ENCODE measurements at places on chromosomes 4 and X.

DNA sequence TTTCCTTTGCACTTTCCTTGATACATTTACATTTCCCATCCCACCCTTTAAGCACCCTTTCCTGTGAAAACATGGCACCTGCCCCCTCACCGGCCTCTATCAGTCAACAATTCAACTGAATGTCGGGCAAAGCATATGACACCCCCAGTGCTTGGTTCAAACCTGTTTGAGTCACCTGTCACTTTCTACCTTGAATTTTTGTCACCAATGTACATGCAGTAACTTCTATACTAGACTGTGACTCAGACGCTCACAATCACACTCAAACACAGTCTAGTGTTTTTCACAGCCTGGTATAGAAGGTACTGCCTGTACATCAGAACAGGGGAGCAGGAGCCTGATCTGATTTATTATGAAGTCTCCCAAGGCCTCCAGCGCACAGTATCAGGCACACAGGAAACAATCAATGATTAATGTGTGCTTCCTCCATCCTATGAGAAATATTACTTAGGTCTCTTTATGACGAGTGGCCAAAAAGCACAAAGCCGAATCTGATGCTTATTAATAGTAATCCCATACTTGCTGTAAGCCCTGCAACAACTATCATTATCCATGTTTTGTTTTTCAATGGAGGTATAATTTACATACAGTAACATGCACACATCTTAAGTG is 49.2 kb upstream of the FAM9C start:
- no peak for DNase-seq

GRCh38 chr4:139458999-139459398 is 5.1 kb downstream of the RAB33B start:
- no peak for DNase-seq

DNA sequence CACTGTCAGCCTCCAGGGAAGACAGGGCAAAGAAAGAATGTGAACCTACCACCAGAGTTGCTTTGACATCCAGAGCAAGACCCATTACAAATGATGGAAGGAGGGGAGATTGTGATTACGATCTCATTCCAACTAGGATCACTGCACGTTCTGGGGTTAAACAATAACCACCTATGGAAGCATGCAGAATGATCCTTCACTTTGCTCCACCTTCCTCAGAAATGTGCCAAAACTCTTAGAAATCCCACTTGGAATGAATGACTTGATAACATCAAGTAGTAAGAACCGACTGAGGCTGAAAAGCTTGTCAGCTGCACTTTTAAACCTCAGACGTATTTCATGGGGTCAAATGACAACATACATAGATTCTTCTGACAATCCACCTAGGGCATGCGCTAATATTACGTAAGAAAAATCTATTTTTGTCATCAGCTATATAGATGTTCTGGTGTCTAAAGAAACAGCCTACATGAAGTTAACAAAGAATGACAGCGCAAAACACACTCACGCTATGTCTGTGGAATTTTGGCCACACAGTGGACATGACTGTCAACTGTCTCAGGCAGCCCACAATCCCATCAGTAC is 3.5 kb upstream of the STS start:
- DNase-seq, result no peak

GRCh38 chrX:150805736-150806135 is 92.7 kb downstream of the CD99L2 start:
- DNase-seq, result no peak

DNA sequence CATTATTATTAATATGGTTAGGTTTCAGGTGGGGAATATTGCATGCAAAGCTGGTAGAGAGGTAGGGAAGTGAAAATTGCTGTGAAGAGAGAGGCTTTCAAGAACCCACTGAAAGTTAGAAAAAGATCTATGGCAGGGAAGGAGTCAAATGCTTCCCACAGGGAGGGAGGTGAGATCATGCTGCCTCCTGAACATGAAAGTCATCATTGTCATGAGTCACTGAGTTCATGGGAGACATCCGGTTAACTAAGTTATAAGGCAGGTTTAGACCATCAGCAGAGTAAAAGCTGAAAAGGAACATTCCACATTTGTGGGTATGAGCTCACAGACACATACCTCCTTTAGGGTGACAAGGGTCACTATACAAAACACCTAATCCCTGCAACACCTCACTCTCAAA is 16.2 kb downstream of the GATB start:
- no peak for DNase-seq

- DNase-seq, result no peak
Observed at GRCh38 chr4:14167876-14168510, 540.5 kb upstream of the BOD1L1 start.

DNA sequence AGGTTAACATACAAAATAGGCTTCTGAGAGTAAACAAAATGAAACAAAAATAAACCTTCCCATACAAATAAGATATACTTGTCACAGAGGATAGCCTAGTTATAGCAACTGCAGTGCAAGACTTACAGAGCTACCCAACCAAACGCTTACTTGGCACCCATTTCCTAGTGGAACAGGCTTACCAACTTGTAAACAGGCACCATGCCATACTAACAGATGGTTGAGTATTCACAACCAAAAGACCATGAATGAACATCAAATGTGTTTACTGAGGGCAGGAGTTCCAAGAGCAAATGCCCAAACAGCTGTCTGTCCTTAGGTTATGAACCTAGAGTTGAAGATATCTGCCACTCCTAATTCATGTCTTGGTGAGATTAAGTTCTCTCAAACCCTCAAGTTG is 2629.2 kb downstream of the PCDH7 start:
- DNase-seq, result no peak

GRCh38 chr4:138182838-138183426 is 59.2 kb downstream of the SLC7A11 start:
- DNase-seq, result peak; percentile 53

DNA sequence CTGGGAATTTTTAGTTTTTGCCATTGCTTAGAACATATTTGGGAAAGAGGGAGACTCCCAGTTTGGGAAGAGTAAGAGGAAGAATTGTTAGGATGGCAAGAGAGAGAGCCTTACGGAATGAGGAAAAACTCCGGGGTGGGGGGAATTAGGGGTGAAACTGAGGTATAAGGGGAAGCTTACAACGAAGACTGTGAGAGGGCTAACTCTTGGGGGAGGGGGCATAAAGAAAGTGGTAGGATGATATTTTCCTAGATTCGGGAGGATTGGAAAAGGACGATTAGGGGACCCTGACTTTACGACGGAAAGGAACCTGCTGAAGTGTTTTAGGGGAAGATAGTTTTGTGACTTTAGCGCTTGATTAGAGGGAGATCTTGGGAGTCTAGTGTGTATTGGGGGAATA is 86.2 kb upstream of the HPRT1 start:
- DNase-seq, result no peak

Measured in putamen (tissue), 1 donor.